Activated CD4-positive, alpha-beta T cell treated with anti-CD3 and anti-CD28 coated beads for 48 hours (primary cell): ENCODE measurements at places on chromosomes 16 and 17.

GRCh38 chr16:9437115-9437514 lies 345.7 kb downstream of the HAPSTR1 start:
- DNase-seq, result no peak

- no peak for DNase-seq
Measured at GRCh38 chr17:2939714-2940351, 123.6 kb downstream of the OR1D5 start.

DNA sequence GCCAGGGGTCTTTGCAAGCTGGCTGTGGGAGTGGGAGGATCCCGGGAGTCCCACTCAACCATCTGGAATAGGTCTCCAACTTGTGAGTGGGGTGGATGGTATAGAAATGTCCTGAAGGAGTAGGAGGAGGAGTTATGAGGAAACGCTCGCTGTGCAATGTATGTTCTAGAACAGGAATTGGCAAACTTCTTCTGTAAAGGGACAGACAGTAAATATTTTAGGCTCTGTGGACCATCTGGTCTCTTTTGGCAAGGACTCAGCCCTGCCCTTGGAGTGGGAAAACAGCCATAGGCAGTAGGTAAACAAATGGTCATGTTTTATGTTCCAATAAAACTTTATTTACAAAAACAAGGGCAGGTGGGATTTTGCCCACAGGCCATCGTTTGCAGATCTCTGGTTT lies 149.2 kb downstream of the NPIPB5 start:
- DNase-seq, result no peak

DNA sequence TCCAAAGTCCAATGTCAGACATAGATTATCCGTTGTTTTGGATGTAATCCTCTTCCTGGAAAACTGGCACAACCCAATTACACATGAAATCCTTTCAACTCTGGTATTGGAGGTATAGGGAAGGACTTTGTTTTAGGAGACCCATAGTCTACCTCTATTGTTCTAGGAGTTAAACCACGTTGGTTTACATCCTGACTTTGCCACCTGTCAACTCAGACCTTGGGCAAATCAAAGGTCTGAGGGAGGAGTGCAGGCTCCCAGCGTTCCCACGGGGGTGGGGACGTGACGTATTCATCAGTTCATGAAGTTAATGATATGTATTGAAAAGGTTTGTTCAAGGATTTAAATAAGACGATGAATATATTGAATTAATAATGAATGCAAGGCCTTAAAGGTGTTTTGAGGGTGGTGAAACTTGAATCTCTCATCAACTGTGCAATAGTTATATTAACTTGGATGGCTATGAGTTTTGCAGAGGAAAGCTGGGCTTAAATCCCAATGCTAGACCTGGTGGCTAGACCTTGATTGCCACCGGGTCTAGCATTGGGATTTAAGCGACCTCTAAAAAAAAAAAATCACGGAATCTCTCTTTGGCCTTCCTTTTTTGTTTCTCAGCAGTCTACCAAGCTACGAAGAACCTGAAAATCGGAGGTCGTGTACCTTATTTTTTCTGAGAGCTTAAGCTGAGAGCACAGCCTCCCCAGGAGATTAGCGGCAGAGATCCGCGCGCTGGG lies 744 bp upstream of the NF1 start:
- DNase-seq, result peak; percentile 9

DNA sequence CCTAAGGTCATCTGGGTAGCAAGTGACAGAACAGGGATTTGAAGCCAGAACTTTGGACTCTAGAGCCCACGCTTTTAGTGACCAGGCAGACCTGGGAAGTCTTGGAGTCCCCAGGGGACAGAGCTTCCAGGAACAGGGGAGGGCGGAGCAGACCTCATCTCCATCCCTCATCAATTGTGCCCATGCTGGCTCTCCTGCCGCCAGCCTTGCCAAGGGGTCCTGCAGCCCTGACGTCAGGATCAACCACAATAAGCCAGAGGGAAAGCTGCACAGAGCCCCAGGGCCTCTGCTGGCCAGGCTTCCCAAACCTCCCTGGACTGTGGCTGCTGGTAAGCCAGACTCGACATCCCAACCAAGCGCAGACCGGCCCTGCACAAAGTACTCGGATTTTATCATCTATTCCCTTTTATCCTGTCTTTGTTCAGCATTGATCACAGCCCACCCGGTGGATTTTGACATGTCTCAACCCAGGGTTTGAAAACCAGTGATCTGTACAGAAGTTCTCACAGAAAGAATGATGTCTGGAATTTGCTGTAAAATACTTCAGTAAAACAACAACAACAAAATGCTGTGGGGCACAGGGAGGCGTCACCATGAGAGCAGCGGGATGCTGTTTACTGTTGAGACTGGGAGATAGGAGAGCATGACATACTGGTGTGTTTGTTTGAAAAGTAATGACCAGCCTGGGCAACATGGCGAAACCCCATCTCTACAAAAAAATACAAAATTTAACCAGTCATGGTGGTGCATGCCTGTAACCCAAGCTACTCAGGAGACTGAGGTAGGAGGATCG lies 11.8 kb downstream of the C16orf74 start:
- DNase-seq, result no peak

GRCh38 chr16:28477311-28477920 lies 5.3 kb upstream of the NPIPB7 start:
- no peak for DNase-seq
